ENCODE measurements at places on chromosomes 7 and 10.

DNA sequence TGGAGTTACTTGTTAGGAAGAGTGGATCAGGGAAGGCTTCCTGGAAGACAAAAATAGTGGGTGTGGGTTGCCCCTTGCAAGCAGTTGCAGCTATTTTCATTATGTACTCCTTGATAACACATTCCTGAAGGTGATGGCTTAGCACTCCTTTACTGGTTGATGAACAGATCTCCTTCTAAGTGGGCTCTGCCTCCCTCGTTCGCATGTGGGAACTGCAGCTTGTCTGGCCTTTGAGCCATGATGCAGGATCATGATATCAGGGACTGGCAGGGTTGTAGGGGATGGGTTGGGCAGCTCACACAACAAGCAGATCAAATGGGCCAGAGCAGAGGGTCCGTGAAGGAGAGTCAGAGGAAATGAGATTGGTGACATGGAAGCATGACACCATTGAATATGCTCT lies 28.8 kb upstream of the LRRC4 start:
- DNase-seq = no peak

DNA sequence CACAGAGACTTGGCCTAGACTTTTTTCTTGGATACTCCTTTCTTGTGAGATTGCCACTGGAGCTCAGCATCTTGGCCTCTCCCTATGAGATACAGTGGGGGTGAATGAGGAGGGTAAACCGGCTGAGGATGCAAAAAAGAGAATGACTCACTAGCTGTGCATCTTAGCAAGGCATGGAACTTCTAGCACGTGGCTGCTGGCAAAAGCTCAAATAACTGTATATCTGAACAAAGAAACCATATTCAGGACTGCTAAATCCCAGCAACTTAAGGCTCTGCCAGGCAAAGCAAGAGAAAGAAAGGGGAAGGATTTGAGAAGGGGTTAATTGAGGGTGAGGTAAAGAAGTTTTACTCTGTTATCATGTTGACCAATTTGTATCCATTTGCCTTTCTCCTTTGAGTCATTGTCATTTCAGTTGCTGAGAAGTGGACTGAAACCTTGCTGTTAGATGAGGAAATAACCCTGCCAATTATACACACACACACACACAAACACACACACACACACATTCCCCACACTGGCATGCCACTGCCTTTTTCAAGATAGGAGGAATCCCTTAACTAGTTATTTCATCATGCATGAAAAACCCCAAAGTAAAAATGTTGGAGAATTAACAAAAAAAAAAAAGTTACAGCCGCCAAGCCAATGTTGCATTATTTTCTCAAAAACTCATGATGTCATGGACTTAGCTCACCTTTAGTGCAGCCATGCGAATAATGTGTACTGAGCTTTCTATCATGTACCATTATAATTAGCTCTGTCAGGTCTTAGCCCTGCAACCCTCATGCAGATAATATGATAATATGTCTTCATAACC lies 997.3 kb downstream of the LRMDA start:
- no peak for DNase-seq

DNA sequence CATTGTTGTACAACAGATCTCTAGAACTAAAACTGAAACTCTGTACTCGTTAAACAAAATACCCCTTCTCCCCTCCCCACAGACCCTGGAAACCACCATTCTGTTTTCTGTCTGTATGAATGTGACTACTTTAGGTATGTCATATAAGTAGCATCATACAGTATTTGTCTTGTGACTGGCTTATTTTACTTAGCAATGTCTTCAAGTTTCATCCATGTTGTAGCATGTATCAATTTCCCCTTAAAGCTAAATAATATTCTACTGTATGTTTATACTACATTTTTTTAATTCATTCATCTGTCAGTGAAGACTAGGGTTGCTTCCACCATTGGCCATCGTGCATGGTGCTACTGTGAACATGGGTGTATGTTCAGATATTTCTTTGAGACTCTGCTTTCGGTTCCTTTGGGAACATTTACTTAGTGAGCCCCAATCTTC lies 71.2 kb upstream of the RPA3 start:
- no peak for DNase-seq

DNA sequence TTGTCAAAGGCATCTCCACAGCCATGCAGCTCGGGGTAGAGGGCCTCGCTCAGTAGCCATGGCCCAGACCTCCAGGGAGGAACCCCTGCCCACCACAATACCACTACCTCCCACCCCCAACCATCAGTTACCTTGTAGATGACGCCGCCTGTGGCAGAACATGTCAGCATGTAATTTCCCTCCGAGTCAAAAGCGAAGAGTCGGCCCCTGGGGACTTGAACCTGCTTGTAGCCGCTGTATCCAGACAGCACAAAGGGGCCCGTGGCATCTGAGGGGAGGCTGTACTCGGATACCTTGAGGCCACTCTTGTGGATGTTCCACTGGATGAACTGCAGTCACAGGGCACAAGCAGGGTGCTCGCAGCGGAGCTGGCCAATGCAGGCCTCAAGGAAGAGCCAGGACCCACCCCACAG lies 16.3 kb upstream of the CYREN start:
- peak; percentile 55 for DNase-seq

- no peak for DNase-seq
Measured at GRCh38 chr10:79266084-79266483, 81.2 kb upstream of the PPIF start.

- no peak for DNase-seq
Measured at GRCh38 chr10:62885684-62886461, 69.7 kb upstream of the EGR2 start.

DNA sequence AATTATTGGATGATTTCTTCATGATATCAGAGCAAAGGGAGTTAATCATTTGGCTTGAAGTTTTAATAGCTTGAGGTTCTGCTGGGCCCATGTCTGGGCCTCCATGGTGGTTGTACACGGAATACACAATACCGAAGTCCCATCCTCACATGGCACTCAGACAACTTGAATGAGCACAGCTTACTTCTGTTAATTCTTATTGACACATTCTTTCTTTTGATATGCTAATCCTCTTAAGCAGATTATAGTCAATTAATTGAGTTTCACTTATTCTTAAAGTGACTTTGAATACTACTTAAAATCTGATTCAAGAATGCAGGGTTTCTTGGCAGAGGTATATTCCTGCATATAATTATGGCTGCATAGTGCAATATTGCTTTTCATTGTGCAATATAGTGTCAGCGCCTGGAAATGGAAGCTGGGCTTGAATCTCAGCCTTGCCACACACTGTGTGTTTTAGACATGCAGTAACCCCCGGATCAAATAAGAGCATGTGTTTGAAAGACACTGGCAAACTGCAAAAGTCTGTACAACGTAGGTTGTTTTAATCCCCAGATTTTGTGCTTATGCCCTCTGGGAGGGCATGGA lies 543.5 kb upstream of the ADARB2 start:
- no peak for DNase-seq

DNA sequence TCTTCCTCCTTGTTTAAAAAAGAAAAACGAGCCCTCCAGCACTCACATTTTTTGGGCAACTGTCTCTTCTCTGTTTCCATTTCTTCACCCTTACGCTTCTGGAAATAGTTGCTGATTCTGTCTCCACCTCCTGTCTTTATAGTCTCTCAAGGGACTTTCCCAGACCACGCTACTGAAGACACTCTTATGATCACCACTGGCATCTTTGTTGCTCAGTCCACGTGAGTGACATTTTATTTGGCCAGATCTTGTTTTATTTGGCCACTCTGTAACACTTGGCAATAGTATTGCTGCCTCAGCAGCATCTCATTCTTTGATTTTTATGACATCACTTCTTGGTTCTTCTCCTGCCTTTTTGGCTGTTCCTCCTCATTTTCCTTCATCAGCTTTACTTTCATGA lies 21.6 kb upstream of the NME8 start:
- DNase-seq = no peak

GRCh38 chr10:27506280-27506679 lies 2.2 kb downstream of the RAB18 start:
- DNase-seq = no peak

DNA sequence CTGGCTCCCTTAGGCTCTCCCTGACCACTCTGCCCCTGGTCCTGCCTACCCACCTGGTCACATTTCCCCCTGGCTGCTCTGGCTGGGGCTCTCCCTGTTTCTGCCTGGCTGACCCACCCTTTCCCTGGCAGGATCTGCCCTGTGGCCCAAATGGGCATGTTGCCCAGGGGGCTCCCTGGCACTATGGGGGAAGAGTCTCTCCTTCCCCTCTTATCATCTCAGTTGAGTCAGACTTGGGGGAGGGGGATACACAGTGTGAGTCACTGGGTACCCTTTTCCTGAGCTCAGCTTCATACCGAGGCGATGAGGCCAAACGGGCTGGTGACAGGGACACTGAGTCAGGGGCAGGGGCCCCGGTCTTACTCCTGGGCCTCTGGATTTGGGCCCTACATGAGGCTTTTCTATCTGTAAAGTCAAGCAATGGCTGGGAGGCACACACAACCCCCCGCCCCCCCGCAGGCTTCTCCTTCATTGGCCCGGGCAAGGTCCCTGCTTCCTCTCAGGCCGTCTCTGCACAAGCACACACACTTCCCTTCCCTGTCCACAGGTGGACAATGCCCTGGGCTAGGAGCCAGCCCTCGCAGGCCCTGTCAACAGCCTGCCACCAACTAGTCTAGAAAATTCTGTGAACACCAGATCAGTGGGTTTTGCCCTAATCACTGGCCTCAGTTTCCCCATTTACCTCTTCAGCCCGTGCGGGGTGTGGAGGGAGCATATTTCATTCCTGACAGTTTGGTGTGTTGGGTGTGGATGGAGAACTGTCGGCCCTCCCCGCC lies 627 bp upstream of the FLNC start:
- peak; percentile 66 for DNase-seq

DNA sequence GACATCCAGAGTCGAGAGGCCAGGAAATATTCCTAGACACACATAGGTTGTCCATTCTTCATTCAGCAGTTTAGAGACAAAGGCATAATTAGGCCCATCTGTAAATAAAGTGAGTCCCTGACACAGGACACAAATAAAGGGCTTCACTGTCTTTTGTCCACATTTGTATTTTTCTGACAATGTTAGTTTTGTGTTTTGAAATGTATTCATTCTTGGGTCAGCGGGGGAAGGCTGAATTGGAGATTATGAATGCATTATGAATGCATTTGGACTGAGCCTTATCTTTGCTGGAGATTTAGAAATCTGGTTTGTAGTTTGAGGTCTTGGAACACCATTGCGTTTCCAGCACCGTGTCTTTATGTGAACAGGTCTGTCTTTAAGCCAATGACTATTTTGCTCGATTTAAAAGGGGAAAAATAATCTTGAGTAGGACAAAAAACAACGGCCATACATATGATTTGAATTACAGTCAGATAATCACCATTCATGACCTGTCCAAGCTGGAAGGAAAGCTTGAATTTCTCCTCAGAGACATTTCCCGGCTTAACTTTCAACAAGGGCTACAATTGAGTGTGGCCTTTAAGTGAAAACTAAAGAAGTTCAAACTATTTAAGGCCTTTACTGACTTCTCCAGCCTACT lies 334.8 kb downstream of the WDR11 start:
- DNase-seq = no peak

GRCh38 chr7:22594020-22594419 lies 94.0 kb upstream of the STEAP1B start:
- no peak for DNase-seq

- DNase-seq = no peak
Measured at GRCh38 chr7:14115701-14116100, 126.2 kb upstream of the ETV1 start.

DNA sequence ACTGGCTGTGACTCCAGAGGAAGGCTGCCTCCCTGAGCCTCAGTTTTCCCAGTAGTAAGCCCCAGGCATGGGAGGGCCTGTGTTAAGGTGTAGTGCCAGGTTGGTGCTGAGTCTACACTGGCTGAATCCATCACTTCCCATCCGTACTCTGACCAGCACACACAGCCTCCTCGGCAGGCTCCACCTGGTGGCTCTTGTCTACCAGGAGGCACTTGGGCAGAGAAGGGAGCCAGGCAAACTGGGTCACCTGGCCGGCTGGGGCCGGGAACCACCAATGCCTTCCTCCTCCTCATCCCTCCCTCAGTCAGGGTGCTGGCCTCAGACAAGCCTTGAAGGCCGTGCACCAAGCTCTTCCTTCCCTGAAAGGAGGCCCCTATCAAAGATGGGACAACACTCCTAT lies 75.7 kb downstream of the CHST15 start:
- no peak for DNase-seq

DNA sequence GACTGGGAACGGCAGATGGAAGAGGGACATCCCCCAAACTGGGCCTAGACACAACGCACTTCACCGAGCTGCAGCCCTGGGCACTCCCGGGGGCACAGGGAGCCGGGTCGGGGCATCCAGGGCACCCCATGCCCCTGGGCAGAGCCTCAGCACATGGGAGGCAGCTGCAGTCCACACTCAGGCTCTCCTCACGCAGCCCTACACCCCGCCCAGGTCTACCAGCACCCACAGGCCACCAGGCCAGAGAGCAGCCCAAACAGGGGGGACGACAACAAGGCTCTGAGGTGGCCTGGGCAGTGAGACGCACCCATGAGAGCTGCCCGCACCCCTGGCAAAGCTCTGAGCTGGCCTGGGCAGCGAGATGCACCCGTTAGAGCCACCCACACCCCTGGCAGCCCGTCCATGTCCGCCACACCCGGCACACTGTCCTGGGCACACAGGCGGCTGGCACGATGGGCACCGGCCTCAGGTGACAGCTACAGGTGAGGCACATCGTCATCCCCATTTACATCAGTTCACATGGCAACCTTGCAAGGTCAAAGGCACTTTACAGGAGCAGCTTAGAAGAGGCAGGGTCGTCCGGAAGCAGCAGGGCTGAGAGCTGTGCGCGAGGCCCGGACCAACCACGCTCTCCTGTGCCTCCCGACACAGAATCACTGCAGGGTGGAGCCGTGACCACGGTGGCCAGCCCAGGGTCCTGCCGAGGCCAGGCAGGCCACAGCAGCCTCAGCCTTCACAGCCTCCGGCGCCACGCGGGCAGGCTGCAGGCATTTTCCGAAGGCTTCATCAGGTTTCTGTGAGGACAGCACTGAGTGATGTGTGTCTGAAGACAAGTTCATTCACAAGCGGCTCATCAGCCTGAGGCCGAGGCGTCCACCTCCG lies 228.6 kb downstream of the MAD1L1 start:
- DNase-seq = peak; percentile 60
